NCI-H1092 (cell line): ENCODE measurements at places on chromosomes 5 and 9.
A peak's percentile ranks its signal among the peaks of the same experiment; 100 is the strongest.

GRCh38 chr5:7856855-7857254 is 5.9 kb upstream of the CFAP90 start:
- DNase-seq, result no peak

GRCh38 chr5:128329386-128329939 is 208.6 kb downstream of the FBN2 start:
- DNase-seq, result no peak

DNA sequence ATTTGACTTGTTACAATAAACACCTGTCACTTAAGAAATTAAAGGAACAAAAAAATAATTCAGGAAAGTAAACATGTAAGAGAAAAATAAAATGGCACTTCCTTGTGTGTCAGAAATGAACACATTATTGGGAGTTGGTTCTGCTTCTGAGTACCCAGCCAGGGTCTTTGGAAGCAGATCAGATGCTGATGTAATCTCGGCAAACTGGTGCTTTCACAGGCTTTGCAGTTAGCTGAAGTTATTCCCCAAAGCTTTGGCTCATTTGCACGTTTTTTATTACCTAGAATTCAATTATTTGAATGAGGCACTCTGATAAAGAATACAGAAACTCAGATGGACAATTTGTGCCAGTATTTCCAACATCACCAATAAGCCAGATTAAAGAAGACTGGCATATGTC is 10.9 kb downstream of the CDH18 start:
- no peak for DNase-seq

DNA sequence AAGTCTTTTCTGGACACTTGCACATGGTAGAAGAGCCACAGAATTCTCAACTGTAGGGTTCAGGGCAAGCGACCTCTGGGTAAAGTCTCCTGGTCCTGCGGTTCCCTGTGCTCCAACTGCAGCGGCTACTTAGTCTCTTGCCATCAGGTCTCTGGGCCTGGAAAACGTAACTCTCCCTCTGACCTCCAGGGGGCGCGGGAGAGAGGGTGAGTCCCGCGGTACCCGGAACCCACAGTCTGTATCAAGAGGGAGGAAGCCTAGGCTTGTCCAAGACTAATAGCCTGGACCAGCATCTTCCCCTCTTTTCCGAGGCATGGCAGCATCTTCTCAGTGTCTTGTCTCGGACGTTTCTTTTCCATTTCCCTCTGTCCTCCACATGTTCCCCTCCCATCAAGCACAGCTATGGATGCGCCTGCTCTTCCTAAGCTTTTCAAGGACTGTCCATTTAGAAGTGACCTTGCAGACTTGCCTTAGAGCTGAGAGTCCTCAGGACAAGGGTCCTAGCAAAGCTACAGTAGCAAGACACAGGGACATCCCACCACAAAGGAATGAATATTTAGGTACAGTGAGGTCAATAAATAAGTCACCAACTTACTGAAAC is 59.3 kb downstream of the FSTL4 start:
- DNase-seq, result peak; percentile 15

DNA sequence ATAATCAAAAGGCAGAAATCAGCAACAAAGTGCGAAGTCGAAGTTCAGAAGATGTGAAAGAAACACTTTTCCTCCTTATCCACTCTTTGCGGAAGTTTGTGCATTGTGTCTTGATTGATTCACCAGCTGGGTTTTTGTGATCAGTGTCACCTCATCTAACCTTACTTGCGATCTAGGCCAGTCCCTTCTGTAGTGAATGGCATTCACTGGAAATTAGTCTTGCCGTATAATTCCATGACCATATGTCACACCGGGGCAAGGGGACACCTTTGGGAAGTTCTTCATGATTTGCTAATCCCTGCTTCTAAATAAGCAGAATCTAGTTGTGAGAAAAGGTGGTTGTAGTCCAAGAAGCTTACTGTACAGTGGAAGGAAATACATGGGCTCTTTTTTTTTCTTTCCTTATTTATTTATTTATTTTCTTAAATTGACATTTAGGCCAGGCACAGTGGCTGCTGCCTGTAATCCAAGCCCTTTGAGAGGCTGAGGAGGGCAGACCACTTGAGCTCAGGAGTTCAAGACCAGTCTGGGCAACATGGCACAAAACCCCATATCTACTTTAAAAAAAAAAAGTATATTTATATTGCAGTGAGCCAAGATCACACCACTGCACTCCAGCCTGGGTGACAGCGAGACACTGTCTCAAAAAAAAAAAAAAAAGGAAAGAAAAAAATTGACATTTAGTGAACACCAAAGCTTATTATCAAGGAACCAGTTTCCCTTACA is 7.8 kb downstream of the RAI14 start:
- no peak for DNase-seq

GRCh38 chr5:151181818-151182523 is 24.4 kb upstream of the ANXA6 start:
- no peak for DNase-seq

DNA sequence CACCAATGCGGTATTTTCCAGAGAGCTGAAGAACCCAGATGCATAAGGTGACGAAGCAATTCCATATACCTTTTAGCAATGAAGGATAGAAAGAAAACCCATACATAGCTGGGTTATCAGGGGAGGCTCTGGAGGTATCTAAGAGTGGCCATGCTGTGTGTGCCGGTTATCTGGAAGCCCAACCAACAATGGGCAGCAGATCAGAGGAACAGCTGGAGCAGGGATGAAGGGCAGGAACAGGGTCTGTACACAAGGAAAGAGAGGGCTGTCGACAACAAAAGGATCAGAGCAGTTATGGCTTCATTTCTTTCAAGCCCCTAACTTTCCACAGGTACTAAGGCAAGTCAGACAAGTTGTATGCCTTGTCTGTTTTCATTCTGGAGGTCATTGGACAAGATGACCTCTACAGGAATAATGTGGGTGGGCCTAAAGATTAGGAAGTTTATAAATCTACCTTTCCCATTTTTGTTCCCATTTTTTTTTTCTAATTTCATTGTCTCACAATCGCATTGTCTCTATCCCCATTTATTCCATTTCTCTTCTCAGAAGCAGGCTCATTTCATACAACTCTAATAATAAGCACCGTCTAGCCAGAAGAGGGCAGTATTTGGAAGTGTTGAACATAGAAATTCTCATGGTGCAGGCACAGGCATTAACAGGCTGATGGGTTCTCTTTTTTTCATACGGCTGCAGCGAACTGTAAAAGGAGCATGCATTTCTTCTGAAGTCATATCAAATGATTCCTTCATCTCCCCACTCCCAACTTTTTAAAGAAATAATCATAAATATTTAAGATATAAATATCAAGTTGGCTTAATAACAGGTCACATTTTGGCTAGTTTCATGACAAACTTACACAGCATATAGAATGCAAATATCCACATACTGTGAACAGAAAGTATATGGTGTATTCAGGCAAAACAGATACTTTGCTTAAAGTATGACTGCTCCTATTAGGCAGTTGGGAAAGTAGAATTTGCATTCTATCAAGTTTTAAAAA is 63.5 kb downstream of the ZNF474 start:
- peak; percentile 45 for DNase-seq

- DNase-seq, result no peak
Observed at GRCh38 chr5:143206196-143207053, 197.1 kb downstream of the NR3C1 start.

GRCh38 chr9:15501179-15501578 is 9.6 kb downstream of the PSIP1 start:
- DNase-seq, result no peak

GRCh38 chr9:83466877-83467276 is 71.3 kb downstream of the FRMD3 start:
- DNase-seq, result no peak

- no peak for DNase-seq
Observed at GRCh38 chr9:108956631-108957026, 22.4 kb downstream of the ABITRAM start.

- peak; percentile 20 for DNase-seq
Observed at GRCh38 chr9:18472841-18473251, 1.1 kb upstream of the ADAMTSL1 start.

- DNase-seq, result no peak
Observed at GRCh38 chr9:94908583-94909249, 182.2 kb downstream of the AOPEP start.

- no peak for DNase-seq
Observed at GRCh38 chr5:76050134-76050533, 33.0 kb upstream of the SV2C start.

DNA sequence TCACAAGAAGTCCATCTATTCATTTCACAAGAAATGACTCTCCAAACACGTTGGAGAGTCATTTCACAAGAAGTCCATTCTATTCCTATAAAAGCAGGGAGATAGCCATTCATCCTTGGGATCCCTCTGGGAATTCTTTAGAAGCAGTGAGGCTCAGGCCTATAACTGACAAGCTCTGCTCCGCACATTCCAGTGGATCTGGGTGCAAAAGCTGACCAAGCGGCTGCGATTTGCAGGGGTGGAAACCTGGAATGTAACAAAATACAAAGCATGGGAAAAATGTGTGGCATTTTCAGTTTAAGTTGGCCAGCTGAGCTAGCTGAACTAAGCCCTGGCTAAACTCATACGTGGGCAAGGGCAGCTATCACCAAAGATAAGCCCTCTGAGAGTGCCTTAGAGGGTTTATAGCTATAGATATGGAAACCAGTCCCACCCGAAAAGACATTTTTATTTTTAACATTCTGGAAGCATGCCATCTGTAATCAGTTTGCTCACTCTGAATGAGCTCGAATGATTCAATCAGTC is 8.7 kb downstream of the TAS2R1 start:
- no peak for DNase-seq

DNA sequence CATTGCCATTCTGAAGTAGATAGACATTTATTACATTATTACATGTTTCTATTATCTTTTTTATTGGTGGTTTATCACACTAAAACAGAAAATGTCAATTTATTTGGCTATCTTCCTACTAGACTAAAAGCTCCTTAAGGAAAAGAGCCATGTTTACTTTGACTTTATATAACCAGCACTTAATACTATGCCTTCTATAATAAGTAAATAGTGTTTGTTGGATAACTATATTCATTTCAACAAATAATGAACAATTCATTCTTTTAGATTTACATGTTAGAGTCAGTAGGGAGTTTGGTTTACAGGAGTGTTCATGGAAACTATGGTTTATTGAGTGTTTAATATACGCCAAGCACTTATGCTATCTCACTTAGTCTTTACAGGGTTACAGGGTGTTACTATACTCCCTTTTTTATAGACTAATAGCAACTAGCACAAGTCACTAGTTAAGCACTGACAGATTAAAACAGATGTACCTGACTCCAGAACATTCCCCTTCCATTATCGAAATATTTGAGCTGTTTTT is 7.3 kb downstream of the PPIP5K2 start:
- no peak for DNase-seq
